ENCODE measurements at places on chromosomes 5 and 9.

GRCh38 chr9:114611516-114612271, 603 bp downstream of the TMEM268 start:
- DNase-seq: peak; percentile 58

- DNase-seq: no peak
Measured at GRCh38 chr9:2196757-2197156, 181.6 kb downstream of the SMARCA2 start.

DNA sequence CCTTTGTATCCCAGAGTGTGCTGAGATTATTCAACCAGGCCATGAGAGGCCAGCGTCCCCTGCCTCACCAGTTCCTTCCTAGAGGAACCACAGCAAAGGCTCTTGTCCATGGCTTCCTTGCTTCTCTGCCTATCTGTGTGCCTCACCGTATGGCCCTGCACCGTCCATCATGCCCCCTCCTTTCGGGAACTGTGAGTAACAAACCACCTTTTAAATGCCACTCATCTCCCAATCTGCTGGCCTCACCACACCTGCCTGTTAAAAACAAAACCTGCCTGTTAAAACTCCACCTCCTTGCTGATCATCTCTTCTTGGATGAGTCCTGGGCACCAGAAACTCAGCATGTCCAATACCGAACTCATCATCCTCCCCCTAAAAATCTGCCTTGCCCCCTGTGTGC, 4.4 kb upstream of the OR2Y1 start:
- DNase-seq: no peak

DNA sequence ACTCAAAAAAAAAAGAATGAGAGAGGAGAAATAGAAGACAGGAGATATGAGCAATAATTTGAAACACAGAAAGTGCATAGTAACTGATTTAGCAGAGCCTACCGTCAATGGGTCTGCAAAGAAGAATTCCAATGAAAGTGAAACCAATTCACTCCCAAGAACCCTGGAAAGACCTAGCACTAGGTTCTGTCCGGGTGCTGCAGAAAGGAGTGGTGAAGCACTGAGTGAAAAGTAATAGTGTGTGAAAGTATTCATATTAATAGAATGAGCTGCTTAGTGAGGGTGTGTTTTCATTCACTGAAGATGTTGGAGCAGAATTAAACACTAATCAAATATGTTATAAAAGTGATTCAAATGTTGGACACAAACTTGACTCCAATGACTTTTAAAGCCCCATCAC, 51.3 kb upstream of the SLC30A5 start:
- DNase-seq: no peak

DNA sequence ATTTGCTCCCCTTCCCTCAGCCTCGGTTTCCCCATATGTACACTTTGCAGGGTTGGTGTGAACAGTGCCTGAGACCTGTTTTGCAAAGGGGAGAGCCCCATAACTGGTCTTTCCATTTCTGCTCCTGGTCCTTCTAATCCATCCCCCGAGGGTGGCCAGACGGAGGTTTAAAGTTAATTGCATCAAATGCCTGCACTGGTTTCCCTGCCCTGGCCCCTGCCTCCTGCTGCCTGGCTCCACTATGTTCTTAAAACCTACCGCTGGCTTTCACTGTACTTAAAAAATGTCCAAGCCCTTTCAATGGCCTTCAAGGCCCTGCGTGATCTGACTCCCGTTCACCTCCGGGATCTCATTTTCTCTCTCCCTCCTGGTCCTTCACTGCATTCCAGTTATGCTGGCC, 183.0 kb downstream of the RGS3 start:
- no peak for DNase-seq

- DNase-seq: peak; percentile 60
Measured at GRCh38 chr9:136978073-136978864, 965 bp downstream of the PTGDS start.

DNA sequence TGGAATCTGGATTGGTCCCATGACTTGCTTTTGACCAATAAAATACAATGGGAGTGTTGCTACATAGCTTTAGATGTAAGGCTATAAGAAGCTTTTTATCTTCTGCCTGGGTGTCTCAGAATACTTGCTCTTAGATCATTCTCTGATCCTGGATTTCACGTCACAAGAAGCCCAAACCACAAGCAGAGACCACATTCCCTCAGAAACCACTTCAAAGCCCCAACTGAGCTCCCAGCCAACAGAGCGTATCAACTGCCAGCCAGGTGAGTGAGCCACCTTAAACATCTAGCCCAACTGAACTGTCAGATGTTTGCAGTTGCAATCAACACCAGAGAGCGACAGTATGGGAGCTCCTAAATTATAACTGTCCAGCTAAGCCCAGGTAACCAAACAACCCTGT, 687.1 kb downstream of the TLE1 start:
- no peak for DNase-seq

GRCh38 chr9:98805506-98806272, 1.8 kb upstream of the GALNT12 start:
- DNase-seq: no peak

DNA sequence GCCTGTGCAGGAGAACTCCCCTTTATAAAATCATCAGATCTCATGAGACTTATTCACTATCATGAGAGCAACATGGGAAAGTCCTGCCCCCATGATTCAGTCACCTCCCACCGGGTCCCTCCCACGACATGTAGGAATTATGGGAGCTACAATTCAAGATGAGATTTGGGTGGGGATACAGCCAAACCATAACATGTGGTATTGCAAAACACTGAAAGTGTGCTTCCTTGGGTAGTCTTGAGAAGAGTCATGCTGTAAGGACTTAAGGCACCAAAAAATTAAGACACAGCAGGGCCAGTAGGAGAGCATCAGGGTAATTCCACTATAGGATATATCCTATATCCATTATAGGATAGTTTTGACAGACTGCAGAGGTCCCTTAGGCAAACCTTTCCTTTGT, 29.4 kb upstream of the GDNF start:
- DNase-seq: no peak

DNA sequence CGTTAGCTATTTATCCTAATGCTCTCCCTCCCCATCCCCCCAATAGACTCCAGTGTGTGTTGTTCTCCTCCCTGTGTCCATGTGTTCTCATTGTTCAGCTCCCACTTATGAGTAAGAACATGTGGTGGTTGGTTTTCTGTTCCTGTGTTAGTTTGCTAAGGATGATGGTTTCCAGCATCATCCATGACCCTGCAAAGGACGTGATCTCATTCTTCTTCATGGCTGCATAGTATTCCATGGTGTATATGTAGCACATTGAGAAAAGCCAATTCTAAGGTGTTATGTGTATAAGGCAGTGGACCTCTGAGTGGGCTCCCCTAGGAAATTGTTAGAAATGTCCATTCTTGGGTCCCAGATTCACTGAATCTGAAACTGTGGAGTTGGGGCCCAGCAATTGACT, 103.1 kb upstream of the MYO10 start:
- DNase-seq: no peak

DNA sequence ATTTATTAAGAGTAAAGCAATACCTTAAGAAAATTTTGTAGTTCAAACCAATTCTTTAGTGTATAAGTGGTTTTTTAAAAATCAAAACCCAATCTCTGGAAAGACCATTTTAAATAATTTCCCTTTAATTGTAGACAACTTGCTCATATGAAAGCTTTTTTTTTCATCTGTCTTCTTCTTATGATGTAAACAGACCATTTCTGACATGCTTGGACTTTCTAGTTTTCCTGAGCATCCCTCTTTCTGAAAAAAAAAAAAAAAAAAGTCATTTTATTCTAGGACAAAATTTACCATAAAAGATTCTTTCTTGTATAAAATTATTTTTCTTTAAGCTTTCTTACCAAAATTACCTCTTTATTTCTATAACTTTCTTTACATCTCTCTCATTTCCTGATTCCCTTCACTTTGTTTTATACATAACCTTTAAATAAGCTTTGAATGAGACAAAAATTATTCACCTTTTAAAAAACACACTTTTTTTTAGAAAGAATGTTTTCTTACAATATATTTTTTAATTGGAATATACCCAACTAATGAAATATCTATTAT, 67.5 kb downstream of the COL15A1 start:
- no peak for DNase-seq

- DNase-seq: no peak
Measured at GRCh38 chr9:27990524-27990923, 417.2 kb upstream of the C9orf72 start.

GRCh38 chr9:95055334-95055850, 262.1 kb downstream of the FANCC start:
- DNase-seq: no peak

DNA sequence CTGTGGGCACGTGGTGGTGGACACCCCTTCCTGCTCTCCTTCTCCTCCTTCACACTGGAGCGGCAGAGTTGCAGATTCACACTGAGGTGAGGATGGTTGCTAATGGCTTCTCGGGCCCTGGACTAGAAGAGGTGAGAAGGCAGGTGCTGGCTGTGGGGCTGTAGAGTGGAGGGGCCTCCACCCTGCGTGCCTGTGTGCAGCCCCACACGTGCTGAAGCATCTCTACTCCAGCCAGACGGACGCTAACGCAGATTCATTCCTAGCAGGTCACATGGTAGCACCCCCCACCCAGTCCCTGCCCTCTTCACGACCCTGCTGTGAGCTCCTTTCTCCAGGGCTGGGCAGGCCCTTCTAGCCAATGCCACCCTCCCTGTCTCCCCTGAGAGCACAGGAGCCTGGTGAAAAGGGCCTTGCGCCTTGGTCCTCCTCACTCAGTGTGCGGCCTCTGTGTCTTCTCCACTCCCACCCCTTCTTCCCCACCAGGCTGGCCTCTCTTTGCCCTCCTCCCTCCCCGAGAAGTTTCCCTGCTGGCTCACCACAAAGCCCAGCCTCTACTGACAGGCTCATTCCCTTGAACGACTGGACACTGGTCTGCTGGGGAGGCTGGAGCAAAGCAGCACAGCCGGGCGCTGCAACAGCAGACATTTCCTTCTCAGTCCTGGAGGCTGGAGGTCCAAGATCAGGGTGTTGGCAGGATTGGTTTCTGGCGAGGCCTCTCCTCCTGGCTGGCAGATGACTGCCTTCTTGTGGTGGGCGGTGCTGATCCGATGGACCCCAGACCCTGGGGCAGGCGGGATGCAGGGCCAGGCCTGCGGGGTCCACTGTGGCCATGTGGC, 14.2 kb downstream of the CACNA1B start:
- no peak for DNase-seq

DNA sequence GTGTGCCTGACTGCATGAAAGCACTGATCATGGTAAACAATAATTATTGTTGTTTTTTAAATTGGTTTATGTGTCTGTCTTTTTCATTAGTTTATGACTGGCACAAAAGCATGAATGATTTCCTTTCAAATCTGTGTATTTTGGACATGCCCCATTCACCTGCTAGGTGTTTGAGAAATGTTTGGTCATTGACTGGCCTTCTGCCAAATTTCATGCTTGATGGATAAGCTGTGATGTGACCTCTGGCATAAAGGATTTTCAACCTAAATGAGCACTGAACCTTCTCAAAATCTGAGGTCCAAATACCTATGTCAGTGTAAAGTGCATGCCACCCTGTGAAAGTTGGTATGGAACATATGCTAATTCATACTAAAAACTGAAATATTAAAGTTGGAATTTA, 204.5 kb downstream of the BRINP1 start:
- DNase-seq: peak; percentile 63

DNA sequence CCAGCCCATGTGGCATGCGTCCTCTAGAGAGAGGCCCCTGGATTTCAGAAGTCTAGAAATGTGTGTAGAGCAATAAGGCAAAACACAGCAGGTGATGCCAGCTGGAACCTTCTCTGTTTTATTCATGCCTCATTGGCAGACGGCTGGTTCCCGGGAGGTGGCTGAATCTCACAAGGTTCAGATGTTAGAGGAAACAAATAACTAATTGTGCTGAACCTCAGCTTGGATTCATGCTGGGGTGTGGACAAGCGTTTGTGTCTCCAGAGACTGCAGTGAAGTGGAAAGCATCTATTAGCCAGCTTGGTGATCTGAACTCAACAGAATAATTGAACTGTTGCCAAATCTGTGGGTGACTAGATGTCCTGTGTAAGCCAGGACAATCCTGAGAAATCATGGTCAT, 131.1 kb upstream of the NR4A3 start:
- peak; percentile 50 for DNase-seq

DNA sequence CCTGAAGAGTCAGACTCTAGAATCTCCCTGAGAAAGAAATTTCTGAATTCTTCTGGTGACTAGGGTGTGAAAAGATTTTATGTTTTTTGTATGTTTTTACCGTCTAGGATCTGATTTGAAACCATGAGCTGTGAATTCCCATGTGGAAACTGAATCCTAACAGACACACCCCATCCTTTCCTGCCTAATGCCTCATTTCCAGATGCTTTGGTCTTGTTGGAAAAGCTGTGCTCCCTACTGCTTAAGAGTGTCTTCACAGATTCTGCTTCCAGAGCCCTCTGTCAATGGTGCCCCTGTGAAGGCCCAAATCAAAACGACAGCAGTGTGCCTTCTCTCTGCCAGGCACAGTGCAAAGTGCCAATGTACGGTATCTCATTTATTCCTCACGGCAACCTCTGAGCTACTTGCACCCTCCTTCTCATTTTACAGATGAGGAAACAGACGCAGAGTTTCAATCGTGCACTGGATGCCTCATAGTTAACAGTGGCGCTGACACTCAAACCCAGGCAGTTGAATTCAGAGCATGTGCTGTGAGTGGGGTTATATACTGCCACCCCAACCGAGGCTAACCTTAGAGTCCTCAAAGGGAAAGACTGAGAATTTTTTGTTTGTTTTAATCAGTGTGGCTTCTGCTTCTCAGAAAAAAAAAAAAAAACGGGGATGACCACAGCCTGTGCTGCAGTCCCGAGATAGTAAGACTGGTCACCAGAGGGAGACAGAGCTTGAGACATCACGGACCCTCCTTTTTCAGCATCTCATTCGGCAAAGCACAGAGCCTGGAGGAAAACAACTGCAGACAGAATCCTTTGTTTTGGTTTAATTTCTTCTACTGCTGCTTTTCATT, 188.4 kb downstream of the SNCAIP start:
- peak; percentile 41 for DNase-seq

- DNase-seq: no peak
Measured at GRCh38 chr9:70262948-70263347, 4.2 kb downstream of the SMC5 start.

- DNase-seq: no peak
Measured at GRCh38 chr5:131794586-131794985, 2.2 kb downstream of the FNIP1 start.

DNA sequence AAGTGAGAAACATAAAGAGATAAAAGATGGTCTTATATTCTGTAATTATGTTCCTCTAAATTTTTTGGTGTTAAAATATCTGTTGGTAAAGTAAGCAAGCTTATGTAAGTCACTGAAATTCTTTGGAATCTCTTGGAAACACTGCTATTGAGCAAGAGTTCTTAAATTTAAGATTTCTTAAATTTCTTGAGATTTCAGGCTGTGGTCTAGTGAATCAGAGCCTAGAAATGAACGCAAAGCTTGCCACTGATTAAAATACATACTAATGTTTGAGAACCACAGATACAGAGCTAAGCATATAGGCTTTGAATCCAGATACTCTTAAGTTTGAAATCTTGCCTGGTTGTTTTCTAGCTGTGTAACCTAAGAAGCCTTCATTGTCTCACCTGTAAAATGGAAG, 133.4 kb downstream of the TRPM3 start:
- no peak for DNase-seq

Measured in thyroid gland (tissue), 4 donors.